Bronchial smooth muscle cell (primary cell): ENCODE measurements at places on chromosomes 11 and 22. TPM values are rescaled to one million over a fixed set of nuclear protein-coding genes. Genes with fewer than 3 reads are reported as not detected.

Gene POTEH
- total RNA-seq, result not detected in 2 replicates

Gene SYT9
- total RNA-seq, result not detected in 2 replicates

Gene TP53I11
- total RNA-seq, result 4.1 and 12.5 TPM in 2 replicates

Gene SPA17
- 7.3 and 11.7 TPM in 2 replicates for total RNA-seq

Gene SULT4A1
- total RNA-seq, result 0.43 and 0.47 TPM in 2 replicates

Gene PANX2
- total RNA-seq, result 0.16 and 0.52 TPM in 2 replicates

Gene SPDYC
- not detected in 2 replicates for total RNA-seq

Gene P4HA3
- total RNA-seq, result 2.9 and 5.5 TPM in 2 replicates

Gene RELA
- 13.4 and 17.4 TPM in 2 replicates for total RNA-seq

Gene OR4D5
- not detected in 2 replicates for total RNA-seq

Gene ADORA2A
- total RNA-seq, result 0.34 and 0.63 TPM in 2 replicates

Gene MICAL2
- 30.5 and 42.4 TPM in 2 replicates for total RNA-seq

Gene APOBEC3B
- 0.09 and 0.79 TPM in 2 replicates for total RNA-seq

Gene OR6A2
- 0.09 and 0.16 TPM in 2 replicates for total RNA-seq

Gene MYO18B
- total RNA-seq, result under 0.01 TPM in 1 of 2 replicates, not detected in the other
